ENCODE measurements at places on chromosomes 13 and 19.
A peak's percentile ranks its signal among the peaks of the same experiment; 100 is the strongest.

- no peak for DNase-seq
Observed at GRCh38 chr19:18435178-18435841, 2.6 kb downstream of the ISYNA1 start.

GRCh38 chr13:49298903-49299605, 51.3 kb downstream of the CDADC1 start:
- peak; percentile 46 for DNase-seq

DNA sequence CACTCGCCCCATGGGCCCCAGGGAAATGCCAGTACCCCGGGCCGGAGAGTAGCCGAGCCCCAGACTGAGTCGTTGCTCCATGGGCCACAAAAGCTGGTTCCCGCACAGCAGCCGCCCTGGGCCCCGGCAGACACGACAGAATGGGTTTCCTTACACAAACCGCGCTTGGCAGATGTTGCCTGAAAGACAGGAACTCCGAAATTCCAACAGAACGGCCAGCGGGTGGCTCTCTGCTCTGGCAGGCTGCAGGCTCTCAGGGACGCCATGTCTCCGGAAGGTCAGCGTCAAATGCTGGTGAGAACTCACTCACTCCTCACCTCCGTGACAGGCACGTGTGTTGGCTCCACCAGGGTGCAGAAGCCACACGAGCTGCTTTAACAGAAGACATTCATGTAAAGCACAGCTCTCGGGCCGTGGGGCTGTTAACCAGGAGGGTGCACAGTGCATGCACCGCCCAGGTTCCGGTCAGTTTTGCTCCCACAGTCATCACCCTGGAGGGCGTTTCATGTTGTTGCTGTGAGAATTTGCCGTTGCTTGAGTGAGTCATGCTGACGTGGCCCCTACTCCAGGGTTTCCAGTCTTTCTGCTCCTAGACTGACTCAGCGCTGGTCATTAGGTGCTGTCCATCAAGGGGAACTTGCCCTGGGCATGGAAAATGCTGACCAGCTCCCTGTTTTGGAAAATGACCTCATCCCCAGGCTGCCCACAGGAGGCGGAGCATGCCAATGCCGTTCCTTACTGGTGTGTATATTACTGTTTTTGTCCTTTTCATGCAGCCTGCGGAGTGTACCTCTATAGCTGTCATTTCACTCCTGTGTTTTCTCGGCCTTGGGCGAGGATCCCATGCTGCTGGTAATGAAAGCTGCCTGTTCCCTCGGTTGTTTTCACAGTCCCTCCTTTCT, 44.8 kb downstream of the ANKRD10 start:
- DNase-seq = peak; percentile 53

DNA sequence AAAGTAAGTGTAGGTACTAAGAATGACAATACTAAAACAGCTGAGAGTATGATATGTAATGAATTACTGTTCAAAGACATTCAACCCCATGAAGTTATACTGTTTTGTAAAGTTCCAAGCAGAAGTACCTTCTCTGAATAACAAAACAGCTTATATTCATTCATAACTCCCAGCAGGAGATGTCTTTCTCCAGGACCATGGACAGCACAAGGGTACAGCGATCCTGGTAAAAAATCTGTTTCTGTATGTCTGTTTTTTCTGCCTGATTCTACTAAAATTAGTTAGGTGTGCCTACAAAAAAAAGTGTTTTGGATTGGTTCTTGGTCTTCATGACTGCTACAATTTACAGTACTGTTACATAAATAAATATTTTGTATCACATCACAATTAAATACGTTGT, 172.5 kb upstream of the SLITRK5 start:
- DNase-seq = no peak

DNA sequence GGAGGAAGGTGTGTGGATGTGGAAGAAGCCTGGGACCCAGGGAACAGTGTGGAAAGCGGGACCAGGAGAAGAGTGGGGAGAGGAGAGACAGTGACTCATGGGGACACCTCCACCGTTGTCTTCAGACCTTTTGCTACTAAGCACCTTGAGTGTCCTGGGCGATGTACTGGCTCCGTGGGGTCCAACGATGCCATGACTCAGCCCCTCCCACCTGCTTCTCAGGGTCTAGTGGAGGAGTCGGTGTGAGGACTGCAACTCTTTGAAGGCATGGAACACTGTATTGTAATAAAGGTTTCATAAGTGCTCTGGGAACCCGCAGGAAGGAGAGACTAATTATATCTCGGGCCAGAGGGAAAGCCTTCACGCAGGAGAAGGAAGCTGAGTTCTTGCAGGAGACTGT, 166.9 kb upstream of the KL start:
- no peak for DNase-seq

Data from C1 segment of cervical spinal cord (tissue), 14 donors.